ENCODE measurements at places on chromosomes 7 and 10. TPM values are rescaled to one million over a fixed set of nuclear protein-coding genes. Genes with fewer than 3 reads are reported as not detected.

GRCh38 chr10:50607356-50607925 is 16.3 kb downstream of the SGMS1 start:
- no peak for DNase-seq

The ANXA7 gene
- total RNA-seq = 68.2 TPM

The SLC26A3 gene
- total RNA-seq = 0.44 TPM

The GIMAP7 gene
- 0.37 TPM for total RNA-seq

The SLC26A4 gene
- 0.09 TPM for total RNA-seq

DNA sequence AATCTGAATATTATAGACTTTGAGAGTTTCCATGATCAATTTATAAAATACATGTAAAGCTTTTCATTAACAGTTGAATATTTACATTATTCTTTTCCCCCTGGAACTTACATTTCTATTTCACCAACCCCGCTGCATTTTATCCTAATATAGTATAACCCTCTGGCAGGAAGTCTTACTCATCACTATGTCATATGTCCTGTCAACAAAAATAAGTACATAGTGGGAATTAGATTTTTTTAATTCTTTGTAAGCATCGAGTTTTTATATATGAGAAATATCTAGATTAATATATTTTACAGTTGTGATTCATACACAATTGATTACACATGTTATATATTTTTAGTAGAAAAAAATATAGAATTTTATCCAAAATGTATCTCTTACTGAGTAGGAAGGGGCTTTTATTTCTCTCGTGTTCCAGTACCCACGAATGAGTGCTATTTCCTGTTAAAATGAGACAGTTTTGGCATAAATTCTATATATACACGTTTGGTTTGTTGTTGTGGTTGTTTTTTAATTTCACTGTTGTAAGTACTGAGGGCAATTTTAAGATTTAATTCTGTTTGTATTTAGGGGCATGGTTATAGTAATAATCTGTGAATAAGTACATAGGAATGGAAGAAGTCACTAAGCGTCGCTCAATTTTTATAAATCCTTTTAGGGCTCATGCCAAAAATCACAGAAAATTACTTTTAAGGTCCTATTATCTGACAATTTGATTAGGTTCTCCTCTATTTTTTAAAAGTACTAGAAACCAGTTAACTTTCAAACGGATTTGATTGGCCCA is 87.1 kb downstream of the HECW1 start:
- no peak for DNase-seq

The YAE1 gene
- 21.9 TPM for total RNA-seq

- no peak for DNase-seq
Measured at GRCh38 chr7:150307904-150308303, 15.3 kb upstream of the LRRC61 start.

The NACAD gene
- total RNA-seq = 6.0 TPM

- no peak for DNase-seq
Measured at GRCh38 chr10:66378117-66378876, 547.5 kb upstream of the LRRTM3 start.

The CAMK2B gene
- total RNA-seq = 0.44 TPM

GRCh38 chr10:72229261-72230251 is 13.5 kb upstream of the ASCC1 start:
- no peak for DNase-seq

DNA sequence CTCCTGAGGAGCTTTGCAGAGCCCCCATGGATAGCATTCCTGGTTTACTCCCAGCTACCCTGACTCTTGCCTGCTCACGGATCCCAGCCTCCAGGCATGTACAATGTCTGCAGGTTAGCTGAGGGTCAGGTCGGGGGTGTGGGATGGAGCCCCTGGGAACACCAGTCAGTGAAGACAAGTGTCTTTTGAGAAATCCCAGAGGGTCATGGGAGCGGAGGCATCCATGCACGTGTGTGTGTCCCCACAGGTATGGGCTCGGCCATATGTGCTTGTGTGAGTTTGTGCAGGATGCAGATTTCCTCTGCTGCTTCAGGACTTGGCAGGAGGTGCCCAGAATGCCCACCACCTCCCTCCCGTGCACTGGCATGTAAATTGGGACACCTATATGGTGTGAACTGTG is 28.3 kb upstream of the EN2 start:
- no peak for DNase-seq

DNA sequence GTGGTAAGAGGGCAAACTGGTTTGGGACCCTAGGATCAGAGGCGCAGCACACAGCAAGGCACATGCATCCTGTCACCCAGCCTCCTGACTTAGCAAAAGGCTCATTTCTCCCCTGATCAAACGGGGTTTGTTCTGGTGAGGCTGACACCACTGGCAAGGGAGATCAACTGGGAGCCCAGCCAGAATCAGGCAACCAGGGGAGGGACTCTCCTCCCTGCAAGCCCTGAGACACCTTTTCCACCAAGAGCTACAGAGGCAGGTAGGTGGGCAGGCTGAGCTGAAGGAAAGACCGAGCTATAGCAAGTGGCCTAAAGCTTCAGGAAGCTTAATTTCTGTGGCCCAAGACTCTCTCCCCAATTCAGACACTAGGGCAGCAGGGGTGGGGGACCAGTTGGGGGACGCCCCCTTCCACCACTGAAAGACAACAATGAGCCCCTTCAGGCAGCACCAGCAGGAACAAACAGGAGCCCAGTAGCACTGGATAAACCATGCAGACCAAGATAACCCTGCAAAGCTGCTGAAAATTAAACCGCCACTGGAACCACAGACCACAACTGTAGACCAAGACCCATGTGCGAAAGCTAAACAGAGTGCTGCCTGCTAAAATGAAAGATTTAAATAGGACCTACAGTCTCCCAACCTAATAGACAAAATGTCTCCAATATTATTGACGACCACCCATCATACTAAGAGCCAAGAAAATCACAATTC is 27.1 kb upstream of the SAR1A start:
- DNase-seq = no peak

DNA sequence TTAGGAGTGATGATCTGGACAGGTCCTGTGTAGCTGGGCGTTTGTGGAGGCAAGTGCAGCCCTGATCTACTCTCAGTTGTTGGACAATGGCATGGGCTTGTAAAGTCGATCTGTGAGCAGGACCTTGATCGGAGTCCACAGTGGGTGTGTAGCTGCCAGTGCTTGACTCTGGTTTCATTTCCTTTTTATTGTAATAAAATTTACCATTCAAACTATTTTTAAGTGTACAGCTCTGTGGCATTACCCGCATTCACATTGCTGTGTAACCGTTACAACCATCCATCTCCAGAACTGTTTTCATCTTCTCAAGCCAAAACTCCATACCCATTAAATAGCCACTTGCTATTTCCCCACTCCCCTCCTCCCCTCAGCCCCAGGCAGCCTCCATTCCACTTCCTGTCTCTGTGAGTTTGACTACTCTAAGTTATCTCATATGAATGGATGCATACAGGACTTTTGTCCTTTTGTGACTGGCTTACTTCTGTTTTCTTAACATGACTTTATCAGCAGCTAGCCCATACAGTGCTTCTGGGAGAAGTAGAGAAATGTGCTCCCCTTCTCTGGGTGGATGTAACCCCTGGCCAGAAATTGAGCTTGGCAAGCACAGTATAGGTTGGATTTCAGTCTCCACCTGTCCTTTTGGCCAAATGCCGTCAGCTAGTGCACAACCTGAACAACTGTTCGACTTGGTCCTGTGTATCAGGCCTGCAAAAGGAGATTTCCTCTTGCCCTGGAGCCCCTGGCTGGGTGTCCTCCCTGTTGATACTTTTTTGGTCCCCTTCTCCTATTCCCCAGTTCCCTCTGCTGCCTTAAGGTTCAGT is 180.0 kb downstream of the LRMDA start:
- DNase-seq = no peak

The AQP1 gene
- total RNA-seq = 1.1 TPM

GRCh38 chr7:3176112-3177000 is 124.7 kb upstream of the SDK1 start:
- DNase-seq = no peak

The NCF1 gene
- total RNA-seq = 0.66 TPM

The MXI1 gene
- 16.6 TPM for total RNA-seq

The BMPER gene
- total RNA-seq = 1.9 TPM

GRCh38 chr10:121459279-121459621 is 139.0 kb downstream of the FGFR2 start:
- DNase-seq = no peak

- no peak for DNase-seq
Measured at GRCh38 chr10:3755440-3756359, 29.3 kb downstream of the KLF6 start.

The STEAP1 gene
- total RNA-seq = 2.4 TPM

DNA sequence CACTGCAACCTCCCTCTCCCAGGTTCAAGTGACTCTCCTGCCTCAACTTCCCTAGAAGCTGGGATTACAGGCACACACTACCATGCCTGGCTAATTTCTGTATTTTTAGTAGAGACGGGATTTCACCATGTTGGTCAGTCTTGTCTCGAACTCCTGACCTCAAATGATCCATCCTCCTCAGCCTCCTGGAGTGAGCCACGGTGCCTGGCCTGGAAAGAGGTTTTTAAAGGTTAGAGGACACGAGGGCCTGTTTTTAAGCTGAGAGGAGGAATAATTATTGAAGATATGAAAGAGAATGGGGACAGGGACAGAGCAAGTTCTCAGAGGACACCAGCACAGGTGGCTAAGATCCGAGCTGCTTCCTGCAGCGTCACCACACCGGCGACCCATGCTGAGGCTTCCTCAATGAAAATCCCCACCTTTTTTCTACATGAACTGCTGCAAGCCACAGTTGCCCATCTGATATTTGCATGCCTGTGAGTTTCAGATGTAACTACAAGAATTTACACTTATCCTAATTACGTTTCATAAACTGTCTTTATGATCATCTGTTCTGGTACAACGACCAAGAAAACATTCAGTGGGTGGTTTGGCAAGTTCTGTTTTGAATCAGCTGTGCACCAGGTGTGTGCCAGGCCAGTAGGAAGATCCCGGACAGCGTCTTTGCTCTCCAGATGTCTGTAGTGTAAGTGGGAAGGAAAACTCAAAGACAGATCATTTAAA is 76.0 kb downstream of the HIP1 start:
- DNase-seq = no peak

Data from WTC11 (cell line).